ENCODE measurements at places on chromosomes 3 and 15.

DNA sequence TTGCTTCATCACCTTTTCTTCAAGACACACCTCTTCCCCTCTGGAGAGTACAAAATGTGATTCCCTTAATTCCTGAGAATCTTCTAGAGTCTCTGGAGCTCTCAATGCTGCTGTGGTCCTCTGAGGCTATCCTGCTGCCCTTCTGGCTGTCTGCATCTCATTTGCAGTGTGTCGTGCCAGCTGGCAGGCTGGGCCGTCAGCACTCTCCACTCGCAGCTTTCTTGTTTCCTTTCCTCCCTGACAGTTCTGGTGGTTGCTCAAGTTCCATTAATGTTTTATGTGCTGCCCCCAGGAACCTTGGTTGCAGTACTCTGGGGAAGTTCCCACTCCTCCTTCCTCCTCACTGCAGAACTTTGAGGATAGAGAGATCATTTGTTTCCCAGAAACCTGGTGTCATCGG, 210.8 kb upstream of the ROPN1 start:
- DNase-seq: no peak

DNA sequence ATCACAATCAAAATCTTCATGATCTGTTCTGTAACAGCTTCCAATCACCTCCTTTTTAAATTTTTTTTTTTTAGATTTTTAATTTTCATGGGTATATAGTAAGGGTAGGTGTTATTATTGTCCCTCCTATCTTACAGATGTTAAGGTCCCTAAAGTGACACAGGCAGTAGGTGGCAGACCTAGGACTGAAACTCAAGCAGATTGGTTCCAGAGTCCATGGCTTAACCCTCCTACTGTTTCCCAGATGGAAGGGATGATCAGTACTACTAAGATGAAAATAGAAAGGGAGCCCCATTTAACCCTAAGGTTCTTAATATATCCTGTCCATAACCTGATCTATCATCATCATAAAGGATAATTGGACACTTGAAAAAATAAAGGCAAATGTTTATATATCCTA, 57.1 kb downstream of the CHAC1 start:
- DNase-seq: no peak

- no peak for DNase-seq
Observed at GRCh38 chr3:53812434-53812833, 33.8 kb downstream of the CHDH start.

DNA sequence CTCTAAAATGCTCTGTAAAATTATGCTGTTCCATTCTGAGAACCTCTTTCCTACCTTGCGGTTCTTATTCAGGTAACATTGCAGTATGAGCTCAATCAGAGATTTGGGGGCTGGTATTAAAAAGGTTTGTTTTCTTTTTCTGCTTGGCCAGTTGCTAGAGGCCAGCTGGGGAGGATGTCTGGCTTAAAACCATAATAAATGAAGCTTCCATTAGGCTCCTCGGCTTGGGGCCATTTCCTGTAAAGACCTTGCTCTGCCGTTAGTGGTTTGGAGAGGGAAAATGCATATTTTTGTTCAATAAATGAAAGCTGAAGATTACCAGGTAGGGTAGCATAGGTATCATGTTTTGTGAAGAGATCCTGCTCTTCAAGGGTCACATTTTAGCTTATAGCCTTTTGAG, 55.2 kb downstream of the MCTP2 start:
- no peak for DNase-seq

- no peak for DNase-seq
Observed at GRCh38 chr3:4703054-4703480, 209.9 kb downstream of the ITPR1 start.

DNA sequence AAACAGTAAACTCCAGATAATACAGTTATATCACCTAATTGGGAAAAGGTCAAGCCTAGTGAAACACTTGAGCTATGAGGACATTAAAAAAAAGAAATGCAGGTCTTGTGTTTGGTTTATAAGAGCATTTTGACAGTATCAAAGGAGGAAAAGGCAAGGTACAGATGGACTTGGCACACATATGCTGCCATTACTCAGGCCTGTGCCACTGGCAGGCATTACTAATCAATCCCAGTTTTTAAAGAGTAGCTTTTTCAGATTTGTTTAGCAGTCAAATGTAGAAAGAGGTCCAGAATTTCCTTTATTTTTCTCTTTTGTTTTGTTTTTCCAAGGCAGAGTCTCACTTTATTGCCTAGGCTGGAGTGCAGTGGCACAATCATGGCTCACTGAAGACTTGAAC, 38.9 kb downstream of the MDFIC2 start:
- DNase-seq: no peak

- DNase-seq: no peak
Observed at GRCh38 chr3:87958289-87958688, 100.5 kb downstream of the CGGBP1 start.

DNA sequence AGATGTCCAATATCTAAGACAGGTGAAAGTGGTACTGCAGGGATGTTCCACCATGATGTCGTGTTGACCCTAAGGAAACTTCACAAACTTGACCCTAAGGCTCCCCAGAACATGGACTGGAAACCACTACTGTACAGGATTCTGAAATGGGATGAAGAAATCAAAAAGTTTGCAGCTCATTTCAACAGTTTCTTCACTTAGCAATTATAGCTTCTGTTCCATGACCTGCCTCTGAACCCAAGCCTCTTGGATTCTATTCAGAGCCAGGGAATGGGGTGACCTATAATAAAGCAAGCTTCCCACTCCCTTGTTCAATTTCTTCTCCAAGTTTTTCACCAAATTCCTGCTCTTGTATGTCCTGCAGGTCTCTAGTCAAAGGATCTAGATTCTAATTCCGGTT, 40.7 kb downstream of the DUT start:
- DNase-seq: no peak

GRCh38 chr15:25694239-25694584, 168.9 kb downstream of the ATP10A start:
- no peak for DNase-seq

- no peak for DNase-seq
Observed at GRCh38 chr3:184559336-184559735, 2.2 kb upstream of the EPHB3 start.

DNA sequence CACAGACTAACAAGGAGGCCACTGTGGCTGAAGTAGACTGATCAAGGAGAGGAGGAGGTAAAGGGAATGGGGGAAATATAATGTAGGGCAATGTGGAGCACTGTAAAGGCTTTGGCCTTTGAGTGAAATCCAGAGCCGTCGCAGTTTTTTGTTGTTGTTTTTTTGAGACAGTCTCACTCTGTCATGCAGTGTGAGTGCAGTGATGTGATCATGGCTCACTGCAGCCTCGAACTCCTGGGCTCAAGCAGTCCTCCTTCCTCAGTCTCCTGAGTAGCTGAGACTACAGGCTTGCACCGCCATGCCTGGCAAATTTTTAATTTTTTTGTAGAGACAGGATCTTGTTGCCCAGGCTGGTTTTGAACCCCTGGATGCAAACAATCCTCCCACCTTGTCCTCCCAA, 32.2 kb downstream of the PPP4R2 start:
- DNase-seq: no peak

GRCh38 chr3:82448320-82448719, 686.9 kb upstream of the GBE1 start:
- no peak for DNase-seq

- DNase-seq: no peak
Observed at GRCh38 chr3:113006359-113007056, 15.7 kb downstream of the GTPBP8 start.

- DNase-seq: no peak
Observed at GRCh38 chr3:118544458-118544857, 490.2 kb downstream of the IGSF11 start.
